ENCODE measurements at places on chromosomes 6 and 20.
A peak's percentile ranks its signal among the peaks of the same experiment; 100 is the strongest.

DNA sequence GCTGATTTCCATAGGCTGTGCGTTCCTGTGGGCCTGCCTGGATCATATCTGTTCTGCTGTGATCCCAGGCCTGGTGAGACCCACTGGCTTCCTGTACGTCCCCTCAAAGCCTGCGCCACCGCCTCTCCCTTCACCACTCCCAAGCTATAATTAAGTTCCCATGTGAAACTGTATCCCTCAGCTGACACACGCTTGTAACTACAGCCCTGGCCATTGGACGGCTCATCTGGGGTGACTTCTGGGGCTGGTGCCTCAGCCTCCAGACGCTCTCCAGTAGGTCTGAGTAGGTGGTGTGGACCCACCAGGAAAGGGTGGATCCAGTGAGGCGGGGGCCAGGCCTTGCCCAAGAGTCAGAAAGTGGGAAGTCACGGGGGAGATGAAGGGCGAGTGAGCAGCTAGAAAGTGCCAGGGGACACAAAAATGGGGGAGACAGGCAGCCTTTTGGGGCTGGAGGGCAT is 21.0 kb downstream of the PPARD start:
- DNase-seq = no peak

GRCh38 chr6:39080246-39080875 is 31.8 kb downstream of the GLP1R start:
- DNase-seq = no peak

DNA sequence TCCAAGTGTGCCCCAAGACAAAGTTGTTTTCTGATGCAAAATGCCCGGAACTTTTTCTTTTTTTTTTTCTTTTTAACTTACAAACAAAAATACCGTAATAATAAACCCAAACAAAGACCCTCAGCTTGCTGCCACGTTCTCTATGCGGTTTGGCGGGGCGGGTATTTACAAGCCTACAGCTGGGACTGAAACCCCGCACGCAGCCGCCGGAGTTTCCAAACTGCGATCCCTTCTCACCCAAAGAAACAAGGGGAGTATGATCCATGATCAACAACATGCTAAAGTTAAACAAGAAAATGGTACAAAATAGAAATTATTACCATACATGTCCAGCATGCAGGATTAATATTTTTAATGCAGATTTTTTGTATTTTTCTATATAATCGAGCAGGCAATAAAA is 2.1 kb downstream of the MAFB start:
- no peak for DNase-seq

DNA sequence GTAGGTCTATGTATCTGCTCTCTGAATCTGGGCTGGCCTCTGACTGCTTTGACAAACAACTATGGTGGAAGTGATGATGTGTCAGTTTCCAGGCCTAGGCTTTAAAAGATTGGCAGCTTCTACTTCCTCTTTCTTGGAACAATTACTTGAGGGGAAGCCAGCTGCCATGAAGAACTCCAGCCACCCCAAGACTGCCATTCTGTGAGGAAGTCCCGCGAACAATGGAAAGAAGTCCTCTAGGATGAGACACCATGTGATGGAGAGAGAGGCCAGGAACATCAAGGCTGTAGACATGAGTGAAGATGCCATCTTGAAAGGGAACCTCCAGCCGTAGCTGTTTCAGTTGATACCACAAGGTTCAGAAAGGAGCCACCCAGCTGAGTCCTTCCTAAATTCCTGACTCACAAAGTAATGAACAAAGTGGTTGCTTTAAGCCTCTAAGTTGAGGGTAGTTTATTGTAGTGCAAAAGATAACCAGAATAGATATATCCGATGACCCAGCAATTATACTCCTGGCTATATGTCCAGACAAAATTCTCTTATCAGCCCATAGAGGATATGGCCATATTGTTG is 15.3 kb upstream of the TCF15 start:
- DNase-seq = no peak

GRCh38 chr6:45951321-45952167 is 64.1 kb downstream of the CLIC5 start:
- peak; percentile 85 for DNase-seq

DNA sequence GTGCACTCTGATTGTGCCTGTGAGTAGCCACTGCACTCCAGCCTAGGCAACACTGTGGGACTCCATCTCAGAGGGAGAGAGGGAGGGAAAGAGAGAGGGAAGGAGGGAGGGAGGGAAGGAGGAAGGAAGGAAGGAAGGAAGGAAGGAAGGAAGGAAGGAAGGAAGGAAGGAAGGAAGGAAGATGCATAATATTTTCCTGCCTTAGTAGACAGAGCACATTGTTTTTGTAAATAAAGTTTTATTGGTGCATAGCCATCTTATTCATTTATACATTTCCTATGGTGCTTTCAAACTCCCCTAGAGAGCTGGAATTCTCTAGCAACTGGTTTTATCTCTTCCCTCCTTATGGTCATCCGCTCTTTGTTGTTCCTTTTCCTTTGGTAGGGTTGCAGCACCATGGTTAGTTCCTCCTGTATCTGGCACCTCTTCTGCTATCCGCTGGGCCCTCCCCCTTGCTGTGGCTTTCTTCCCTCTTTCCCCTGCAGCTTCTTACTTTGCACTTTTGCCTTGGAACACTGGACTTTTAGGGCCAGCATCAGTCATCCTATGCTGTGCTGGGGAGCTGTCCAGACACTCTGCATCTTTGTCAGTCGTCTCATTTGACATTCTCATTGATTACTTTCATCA is 20.2 kb downstream of the GPR6 start:
- no peak for DNase-seq

DNA sequence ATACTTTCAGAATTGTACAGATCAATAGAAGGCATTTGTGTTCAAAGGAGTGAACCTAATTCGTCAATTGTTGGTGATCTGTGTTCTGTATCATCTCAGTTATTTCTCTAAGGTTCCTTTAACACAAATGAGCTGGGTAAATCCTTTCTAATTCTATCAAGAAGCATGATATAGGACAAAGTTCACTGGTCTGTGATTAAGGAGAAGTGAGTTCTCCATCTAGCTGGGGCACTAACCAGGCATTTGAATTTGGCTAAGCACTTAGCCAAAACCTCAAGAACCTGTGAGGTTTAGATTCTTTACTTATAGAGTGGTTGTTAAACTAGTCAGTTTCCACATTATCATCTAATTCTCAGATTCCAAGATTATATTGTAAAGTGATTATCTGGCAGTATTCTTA is 50.3 kb downstream of the DOP1A start:
- no peak for DNase-seq

- DNase-seq = no peak
Observed at GRCh38 chr6:137316626-137317025, 97.4 kb upstream of the IFNGR1 start.

DNA sequence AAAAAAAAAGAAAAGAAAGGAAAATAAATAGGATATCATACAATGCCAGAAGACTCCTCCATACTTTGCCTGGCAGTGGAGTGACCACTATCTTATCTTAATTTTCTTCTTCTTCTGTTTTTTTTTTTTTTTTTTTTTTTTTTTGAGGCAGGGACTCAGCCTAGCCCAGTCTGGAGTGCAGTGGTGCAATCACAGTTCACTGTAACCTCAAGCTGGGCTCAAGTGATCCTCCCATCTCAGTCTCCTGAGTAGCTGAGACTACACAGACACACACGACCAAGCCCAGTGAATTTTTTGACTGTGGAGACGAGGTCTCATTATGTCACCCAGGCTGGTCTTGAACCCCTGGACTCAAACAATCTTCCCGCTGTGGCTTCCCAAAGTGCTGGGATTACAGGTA is 17.1 kb upstream of the MMP9 start:
- no peak for DNase-seq

DNA sequence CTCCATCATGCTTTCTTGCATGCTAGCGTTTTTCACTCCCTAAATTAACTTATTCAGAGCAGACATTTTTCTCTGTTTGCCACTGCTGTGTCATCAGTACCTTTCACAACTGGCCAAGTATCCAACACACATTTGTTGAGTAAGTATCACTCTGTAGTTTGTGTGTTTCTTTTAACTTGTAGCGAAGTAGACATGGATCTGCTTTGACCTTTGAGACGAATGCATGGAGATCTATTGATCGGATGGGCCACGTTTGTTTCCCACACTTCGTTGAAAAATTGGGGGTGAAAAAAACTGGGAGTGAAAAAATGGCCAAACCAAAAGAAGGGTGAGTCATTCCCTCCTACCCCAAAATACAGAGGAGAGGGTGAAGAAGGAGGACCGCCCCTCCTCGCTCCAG is 12.9 kb upstream of the SLC9A8 start:
- DNase-seq = no peak

GRCh38 chr20:39338469-39339376 is 376.6 kb downstream of the DHX35 start:
- no peak for DNase-seq

DNA sequence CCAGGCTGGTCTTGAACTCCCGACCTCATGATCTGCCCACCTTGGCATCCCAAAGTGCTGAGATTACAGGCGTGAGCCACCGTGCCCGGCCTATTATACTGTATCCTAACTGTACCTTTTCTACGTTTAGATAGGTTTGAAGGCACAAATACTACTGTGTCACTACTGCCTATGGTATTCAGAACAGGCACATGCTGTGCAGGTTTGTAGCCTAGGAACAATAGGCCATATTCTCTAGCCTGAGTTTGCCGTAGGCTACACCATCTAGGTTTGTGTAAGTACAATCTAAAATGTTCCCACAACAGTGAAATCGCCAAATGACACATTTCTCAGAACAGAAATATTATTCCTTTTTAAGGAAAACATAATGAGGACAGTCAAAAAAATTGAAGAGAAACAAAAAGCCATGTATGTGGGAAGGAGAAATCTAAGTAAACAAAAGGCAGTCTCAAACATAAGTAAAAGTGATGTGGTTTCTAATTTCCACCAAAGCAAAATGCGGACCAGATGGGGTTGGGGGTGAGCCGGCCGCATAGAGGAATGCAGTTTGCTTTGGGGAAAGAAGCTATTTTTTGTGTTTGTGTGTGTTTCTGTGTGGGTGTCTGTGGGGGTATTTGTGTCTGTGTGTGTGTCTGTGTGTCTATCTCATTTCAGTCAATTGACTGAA is 192.6 kb upstream of the SALL4 start:
- no peak for DNase-seq

GRCh38 chr20:33636776-33637175 is 25.4 kb upstream of the C20orf144 start:
- DNase-seq = no peak

DNA sequence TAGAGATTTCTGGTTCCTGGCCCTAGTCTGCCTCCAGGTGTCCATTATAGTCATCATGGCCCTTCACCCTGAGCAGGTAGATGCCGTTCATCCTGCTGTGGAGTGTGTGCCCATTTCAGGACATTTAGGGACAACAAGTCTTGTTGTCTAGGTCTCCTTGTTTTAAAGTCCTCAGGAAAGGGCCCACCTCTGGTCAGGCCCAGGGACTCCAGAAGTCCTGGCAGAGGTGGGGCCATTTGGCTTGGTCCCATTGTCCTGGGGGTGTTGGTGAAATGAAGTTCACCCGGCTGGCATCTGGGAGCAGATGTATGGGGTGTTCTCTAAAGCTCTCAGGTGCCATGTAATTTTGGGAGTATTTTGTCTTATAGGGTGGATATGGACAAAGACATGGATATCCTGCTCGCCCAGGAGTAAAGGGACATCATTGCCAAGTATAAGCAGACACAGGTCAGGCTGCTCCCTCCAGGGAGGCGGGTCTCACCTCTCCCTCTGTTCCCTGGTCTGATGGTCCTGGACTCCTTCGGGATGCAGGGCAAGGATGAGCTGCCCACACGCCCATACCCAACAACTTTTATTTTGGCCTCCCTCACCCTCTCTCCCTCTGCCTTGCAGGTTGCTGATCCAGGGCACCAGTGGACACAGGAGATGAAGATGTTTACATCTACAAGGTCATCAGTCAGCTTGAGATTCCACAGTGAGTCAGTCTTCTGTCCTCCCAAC is 31.7 kb upstream of the MAS1L start:
- no peak for DNase-seq

DNA sequence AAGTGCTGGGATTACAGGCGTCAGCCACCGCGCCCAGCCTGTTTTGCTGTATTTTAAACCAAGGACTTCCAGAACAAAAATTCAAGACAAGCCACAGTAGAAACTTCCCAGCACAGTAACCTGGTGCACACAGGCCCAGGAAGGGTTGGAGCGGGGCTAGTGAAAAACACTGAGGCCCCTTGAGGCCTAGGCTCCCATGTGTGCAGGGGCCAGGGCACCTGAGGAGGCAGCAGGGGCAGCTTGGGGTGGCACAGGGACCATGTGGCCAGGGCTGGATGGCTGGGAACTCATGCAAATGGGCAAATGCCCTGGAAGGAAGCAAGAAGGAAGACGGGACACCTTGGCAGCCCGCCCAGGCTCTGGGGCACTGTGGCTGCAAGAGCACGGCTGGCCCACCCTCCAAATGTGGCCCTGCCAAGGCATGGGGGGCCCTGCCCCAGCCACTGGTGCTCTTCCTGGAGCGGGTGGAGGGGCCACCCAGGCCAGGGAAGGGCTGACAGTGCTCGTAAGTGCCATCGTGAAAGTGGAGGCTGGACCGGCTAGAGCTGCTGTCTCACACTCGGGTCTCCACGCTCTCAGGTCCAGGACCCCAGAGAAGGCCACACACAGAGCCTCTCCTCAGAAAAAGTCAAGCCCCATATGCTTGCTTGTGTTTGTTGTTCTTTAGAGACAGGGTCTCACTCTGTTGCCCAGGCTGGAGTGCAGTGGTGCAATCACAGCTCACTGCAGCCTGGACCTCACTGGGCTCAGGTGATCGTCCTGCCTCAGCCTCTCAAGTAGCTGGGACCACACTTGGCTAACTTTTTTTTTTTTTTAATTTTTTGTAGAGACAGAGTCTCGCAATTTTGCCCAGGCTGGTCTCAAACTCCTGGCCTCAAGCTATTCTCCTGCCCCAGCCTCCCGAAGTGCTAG is 10.3 kb downstream of the SLC2A4RG start:
- DNase-seq = no peak

DNA sequence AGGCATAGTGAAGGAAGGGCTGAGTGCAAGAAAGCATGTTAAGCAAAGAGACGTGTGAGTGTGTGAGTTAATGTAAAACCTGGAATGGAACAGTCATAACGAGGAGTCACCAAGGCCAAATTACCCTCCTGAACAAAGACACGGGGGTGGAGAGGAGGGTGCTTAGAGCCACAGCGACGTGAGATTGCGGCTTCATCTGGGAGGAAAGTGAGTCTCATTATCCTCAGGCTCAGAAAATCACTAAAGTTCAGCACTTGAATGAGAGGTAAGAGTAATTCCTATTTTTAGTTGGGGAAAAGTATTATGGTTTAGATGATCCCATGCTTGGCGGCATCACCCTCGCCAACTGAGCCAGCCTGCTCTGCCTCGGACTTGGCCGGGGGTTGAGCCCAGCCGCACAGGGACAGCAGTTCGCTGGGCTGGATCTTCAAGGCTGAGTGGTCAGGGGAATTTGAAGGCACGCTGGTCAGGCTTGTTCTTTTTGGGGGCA is 136.6 kb downstream of the DTNBP1 start:
- DNase-seq = peak; percentile 98
